ENCODE measurements at places on chromosomes 2 and 18. TPM values are rescaled to one million over a fixed set of nuclear protein-coding genes. Genes with fewer than 3 reads are reported as not detected.

GRCh38 chr2:110180036-110180435, 24.8 kb downstream of the NPHP1 start:
- H3K36me3 ChIP-seq, result peaks cover 19% of the 10 kb centered on the region
- no peaks in the 10 kb centered on the region for H3K4me1 ChIP-seq
- H3K4me3 ChIP-seq, result no peak overlapping the region
- no peaks in the 10 kb centered on the region for H3K27me3 ChIP-seq
- no peak overlapping the region for H3K27ac ChIP-seq

DNA sequence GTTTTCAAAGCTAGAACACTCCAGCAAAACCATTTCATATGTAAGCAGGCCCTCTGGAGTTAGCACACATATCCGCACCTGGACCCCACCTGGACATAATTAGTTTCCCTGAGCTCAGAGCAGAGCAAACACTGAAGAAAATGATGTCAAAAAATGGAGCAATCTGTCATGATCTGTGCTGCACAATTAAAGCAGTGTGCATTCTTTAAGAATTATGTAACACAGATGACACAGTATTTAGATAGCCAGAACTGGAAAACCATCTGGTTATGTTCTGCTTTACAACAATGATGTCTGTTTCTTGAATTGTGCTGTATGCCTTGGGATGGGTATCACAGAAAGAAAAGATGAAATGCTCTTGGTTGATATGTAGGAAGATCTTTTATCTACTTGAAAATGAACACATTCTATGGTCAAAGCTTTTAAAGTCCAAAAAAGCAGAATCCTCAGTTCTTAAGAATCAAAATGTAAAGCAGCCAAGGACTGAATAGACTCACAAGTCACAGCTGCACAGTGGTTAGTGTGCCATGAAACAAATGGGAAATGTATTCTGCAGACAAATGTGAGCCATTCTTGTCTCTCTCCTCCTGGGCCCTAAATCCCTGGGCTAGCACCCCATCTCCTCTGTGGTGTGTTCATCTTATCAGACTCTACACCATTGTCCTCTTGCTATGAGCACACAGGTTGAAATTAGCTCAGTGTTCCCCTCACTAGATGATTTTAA, 36.8 kb downstream of the HRH4 start:
- peaks cover 10% of the 10 kb centered on the region for H3K27me3 ChIP-seq
- peaks cover 12% of the 10 kb centered on the region for H3K4me1 ChIP-seq
- H3K4me3 ChIP-seq, result no peak overlapping the region
- H3K36me3 ChIP-seq, result no peaks in the 10 kb centered on the region

- H3K4me3 ChIP-seq, result no peak overlapping the region
- no peak for DNase-seq
- no peak overlapping the region for H3K27ac ChIP-seq
- H3K4me1 ChIP-seq, result no peaks in the 10 kb centered on the region
Measured at GRCh38 chr2:151423760-151424159, 14.1 kb downstream of the RIF1 start.

GRCh38 chr2:48399828-48400552, 130.0 kb upstream of the STON1 start:
- no peak overlapping the region for H3K4me3 ChIP-seq
- H3K4me1 ChIP-seq, result peaks cover 13% of the 10 kb centered on the region
- DNase-seq, result no peak
- H3K27me3 ChIP-seq, result no peaks in the 10 kb centered on the region
- H3K27ac ChIP-seq, result no peak overlapping the region

The TM4SF20 gene
- total RNA-seq, result not detected

The MCEE gene
- 17.8 TPM for total RNA-seq
